Neuronal stem cell (in vitro differentiated cells): ENCODE measurements at places on chromosomes 12 and 14.

- no peak for DNase-seq
Measured at GRCh38 chr14:89630101-89630829, 213.2 kb upstream of the FOXN3 start.

DNA sequence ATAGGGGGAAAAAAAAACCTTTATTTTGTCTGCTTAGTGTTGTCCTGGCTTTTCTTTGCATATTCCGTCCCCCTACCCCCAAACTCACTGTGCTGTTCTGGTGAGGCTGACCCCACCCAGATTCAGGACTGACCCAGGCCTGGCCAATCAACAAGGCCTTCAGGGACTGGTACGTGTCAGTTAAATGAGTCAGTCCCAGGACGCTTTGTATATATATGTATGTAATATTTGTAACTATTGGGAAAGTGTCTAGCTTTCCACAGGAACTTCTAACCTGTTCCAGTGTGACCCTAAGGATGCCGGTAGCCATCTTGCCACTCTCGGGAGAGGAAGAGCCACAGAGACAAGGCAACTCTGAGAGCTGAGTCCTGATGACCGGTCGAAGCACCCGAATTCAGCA lies 107.4 kb downstream of the VCPKMT start:
- no peak for DNase-seq

GRCh38 chr12:13345722-13346121 lies 149.2 kb downstream of the EMP1 start:
- DNase-seq: no peak

DNA sequence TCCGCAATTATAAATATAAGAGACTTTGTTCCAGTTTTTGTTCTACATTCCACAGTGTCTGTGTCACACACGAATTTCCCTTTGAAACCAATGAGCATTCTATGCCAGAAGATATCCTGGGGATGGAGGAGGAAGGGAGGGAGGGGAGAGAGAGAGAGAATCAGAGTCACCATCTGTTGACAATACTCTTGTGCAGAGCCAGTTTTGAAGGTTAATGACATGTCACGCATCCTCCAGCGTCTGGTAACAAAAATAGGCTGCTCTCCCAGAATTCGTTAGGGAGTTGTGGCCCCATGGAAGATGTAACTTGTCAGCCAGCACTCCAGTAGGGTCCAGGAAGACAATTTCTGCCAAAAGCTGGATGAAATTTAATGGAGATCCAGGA lies 213.5 kb upstream of the KRR1 start:
- no peak for DNase-seq

DNA sequence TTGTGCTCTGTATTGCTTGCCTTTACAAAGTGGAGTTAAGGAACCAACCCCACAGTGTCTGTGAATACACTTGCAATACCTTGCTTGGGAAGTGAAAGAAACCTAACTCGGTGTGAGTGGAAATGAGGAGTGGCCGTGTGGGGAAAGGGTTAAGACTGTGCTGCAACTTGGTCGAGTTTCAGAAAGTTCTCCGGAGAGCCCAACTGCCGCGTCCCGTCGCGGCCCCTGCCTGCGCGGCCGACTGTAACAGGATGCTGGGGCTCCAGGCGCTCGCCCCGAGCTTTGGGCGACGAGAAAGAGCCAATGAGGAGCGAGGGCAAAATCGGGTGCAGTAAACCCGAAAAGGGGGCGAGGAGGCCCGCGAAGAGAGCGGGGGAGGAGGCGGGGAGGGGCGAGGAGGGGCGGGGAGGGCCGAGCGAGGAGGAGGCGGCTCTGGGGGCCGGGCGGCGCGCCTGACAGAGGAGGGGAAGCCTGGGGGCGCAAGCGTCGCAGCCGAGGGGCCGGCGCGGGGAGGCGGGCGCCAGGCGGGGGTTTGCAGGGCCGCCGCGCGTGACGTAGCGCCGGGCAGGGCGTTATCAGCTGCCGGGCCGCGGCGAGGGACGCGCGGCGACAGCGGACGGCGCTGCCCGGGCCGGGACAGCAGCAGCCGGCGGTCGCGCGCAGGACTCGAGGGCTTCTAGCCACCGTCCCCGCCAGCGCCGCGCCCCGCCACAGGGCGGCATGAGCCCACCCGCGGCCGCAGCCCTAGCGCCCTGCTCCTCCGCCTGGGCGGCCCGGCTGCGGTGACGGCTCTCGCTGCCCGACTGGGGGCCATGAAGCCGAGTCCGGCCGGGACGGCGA lies at the start of gene DACT1:
Gene DACT1 (plus strand): TSS at position 572 of the 840 bp plus-strand sequence. CDS start 241 bp downstream, at position 813.
- DNase-seq: peak; percentile 71

GRCh38 chr14:53596853-53597525 lies 359.6 kb downstream of the BMP4 start:
- no peak for DNase-seq

- peak; percentile 6 for DNase-seq
Measured at GRCh38 chr12:26369588-26369987, 174.2 kb downstream of the SSPN start.

DNA sequence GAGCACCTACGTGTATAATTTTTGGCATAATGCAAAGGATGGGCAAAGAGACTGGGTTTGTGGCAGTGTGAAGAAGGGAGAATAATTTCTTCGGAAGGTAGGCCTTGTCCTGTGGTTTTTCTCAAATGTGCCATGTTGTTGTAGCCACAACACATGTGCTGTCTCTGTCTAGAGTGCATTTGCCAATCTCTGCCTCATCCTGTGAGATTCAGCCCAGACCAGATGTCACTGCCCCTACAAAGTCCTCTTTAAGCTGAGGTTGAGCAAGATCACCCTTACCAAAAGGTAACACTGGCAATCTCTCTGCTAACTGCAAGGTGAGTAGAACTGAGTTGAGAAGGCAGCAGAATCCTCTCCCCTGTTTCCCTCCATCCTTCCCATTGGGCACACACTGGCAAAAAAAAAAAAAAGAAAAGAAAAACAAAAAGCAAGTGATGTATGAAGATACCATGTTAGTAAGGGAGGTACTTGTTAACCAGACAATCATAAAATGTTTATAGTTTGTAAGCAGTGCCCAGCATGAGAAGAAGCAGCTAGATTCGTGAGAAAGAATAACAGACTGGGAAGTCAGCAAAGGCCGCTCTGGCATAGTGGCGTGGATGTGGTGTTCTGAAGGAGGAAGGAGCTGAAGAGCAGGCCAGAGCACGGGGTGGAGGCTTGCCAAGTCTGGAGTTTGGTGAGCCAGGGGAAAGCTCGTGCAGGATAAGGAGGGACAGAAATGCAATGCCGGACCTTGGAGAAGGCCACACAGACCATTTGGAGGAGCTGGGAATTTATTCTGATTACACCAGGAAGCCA lies 18.9 kb downstream of the DYRK2 start:
- no peak for DNase-seq

GRCh38 chr12:104720339-104721038 lies 237.6 kb downstream of the SLC41A2 start:
- no peak for DNase-seq

DNA sequence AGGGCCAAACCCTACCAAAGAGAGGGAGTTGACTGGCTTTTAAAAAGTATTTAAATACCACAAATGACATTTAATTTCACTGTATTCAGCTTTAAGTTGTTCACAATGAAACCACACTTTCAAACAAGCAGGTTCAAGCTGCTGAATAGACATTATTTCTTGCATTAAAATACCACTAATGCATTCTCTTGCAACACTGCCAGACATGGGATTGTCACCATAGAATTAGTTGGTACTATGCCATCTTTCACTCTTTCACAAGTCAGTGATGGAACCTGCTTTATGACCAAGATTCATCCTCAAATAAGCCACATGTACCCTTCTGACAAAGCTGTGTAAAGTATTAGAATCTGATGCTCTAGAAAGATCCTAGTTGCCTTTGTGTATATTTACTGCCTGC lies 239.4 kb downstream of the PAWR start:
- DNase-seq: no peak

GRCh38 chr12:29427964-29428363 lies 47.0 kb upstream of the ERGIC2 start:
- DNase-seq: no peak

DNA sequence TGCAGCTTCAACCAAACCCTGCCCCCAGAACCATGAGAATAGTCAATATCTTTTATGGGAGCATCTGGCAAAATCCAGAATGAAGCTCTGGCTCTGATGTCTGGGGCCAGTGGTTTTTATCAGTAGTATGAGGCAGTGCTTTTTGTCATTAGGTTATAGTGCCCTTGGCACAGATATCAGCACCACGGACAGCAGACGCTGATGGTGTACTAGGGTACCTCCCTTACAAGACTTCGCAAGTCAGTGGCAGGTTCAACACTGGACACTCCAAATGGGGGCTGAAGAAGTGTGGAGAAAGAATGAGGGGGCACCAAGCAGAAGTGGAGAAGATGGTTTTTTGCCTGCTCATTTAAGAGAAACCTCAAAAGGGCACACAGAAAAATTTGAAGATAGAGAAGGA lies 68.2 kb upstream of the E2F7 start:
- peak; percentile 59 for DNase-seq

DNA sequence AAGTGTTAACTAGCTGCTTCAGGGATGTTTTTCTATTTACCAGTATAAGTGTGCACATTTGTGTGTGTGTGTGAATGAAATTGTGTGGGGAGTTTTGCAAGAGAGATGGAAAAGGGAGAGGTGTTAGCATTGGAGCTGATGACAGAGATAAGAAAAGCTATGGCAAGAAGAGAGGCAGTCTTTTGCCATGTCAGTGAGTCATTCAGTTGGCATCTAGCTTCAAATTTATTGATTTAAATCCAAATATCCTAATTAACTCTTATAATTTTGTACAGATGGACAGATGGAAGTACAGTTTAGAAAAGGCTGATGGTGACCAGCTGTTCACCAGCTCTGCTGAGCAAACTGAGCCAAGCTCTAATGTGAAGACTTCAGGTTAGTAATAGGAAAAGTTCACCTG lies 3.3 kb upstream of the BHLHE41 start:
- DNase-seq: no peak

- DNase-seq: peak; percentile 47
Measured at GRCh38 chr12:2891240-2892053, 756 bp downstream of the TULP3 start.

GRCh38 chr12:120239776-120240494 lies 25.6 kb downstream of the PXN start:
- DNase-seq: no peak

DNA sequence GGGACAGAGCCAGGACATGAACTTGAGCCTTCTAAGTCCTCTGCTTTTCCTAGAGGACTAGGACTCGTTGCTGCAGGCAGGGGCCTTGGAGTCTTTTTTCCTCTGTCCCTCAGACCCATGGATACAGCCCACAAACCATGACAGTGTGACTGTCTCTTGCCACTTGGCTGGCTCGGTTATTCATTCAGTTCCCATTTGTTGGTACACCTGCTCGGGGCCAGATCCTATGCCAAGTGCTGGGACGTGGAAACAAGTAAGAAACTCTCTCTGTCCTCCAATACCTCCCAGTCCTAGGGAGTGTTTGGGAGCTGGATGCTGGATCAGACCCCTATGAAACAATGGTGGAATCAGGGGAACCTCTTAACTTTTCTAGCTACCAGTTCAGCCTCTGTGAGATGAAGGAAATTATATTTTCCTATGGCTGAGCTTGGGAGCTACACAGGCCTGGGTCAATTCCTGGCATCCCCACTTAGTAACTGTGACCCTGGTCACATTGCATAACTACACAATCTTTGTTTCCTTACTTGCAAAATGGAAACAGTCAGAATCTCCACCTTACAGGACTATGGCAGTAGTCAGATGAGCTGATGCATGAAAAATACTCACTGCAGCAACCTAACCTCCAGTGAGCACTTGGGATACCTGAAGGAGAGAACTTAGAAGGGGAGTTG lies 106.3 kb upstream of the VRK1 start:
- no peak for DNase-seq

DNA sequence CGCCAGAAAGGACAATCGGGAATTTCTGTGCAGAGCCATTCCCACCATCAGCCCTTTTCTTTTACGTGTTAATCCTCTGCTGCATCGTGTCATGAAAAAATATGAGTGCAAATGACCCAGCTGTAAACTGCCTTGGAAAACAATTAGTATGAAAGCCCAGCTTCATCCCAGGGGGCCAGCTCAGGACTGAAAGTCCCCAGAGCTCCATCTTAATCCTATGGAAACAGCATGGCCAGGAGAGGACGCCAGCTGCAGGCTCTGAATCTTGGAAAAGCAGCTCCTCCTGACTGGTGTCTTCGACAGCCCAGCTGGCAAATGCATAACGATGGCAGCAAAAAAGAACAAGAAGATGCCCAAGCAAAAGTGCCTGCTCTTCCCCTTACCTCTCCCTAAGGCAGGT lies 191.5 kb downstream of the NTF3 start:
- DNase-seq: no peak

- DNase-seq: no peak
Measured at GRCh38 chr12:111287125-111287900, 81.6 kb downstream of the PHETA1 start.

- no peak for DNase-seq
Measured at GRCh38 chr12:72277415-72277814, 5.2 kb downstream of the TRHDE start.

- DNase-seq: no peak
Measured at GRCh38 chr12:79645235-79645630, 45.5 kb downstream of the PAWR start.

DNA sequence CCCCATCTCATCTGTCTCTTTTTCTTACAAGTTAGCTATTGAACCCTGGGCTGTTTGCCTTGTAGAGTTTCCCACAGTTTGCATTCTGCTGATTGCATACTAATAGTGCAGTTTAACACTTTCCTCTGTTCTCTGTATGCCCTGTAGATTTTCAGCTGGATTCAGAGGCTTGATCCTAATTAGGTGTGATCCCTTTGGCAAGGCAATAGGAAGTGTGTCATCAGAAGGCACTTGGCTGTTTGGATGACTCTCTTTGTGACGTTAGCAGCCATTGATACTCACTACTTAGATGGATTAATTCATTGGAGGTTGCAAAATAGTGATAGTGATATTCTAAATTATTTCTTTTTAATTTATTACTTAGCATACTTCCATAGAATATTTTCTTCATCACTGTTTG lies 33.6 kb downstream of the FUT8 start:
- DNase-seq: no peak

DNA sequence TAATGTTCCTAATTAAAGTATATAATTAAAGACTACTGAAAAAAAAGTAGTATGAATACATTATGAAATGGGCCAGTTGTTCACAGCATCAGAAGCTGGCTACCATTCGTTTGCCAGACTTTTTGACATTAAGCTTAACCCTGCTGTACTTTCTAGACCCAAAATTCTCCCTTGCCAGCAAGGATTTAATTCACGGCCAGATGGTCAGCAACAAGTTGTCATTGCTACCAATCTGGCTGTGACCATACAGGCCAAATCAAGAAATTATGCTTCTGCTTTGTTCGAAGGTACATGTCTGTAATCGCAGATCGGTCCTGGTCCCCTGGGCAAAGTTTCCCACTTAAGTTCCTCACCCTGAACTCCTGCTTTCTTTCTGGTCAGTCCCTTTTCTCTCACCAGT lies 217.7 kb upstream of the ATXN7L3B start:
- DNase-seq: no peak

DNA sequence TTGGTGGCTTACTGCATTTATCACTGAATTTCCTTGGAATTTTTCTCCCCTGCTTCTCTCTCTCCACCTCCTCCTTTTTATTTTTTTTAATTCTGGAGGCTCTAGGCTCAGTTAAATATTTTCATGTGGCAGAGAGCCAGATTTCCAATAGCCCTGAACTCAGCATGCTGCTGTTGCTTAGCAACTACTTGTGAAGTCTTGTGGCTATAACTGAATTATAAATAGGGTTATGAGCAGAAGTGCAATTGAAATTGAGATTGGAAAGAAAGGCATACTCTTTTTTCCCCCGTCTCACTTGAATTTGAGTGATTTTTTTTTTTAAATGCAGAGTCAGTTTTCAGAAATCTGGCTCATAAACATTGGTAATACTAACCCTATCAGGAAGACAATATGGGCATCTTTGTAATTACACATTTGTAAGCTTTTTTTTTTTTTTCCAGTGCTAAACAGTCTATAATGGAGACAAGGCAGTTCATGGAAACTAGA lies 38.3 kb downstream of the ATF7IP start:
- DNase-seq: no peak
